ENCODE measurements at places on chromosomes 16 and 17.
A peak's percentile ranks its signal among the peaks of the same experiment; 100 is the strongest.

GRCh38 chr17:47693731-47694580, at the start of gene TBKBP1:
Gene TBKBP1, plus strand, starts transcription at chr17:47694161. Its CDS starts 1,952 bp downstream, at chr17:47696113.
- peak; percentile 69 for DNase-seq

DNA sequence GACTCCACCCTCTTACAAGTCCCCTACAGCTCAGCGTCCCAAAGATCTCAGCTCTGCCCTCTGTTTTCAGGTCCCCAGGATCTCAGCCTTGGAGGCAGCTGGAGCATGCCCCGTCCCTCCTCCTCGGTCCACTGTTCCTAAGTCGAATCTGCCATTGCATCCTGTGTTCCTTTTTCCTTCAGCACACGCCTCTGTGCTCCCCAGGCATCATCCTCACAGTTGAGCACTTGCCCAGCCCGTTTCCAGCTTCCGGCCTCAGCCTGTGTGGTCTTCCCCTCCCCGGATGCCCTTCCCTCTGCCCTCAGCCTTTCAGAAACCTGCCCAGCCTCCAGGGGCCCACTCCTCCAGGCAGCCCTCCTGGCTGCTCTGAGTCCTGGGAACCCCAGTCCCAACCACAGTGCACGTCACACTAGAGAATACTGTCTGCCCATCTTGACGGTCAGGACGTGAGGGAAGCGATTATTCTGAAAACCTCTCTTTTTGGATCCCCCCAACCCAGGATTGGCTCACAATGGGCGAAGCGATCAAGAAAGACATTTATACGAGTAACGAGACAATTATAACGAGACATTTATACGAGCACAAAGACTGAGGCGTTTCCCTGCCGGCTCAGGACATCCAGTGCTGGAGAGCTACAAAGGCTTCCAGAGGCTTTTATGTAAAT, 41.4 kb downstream of the RPH3AL start:
- no peak for DNase-seq

DNA sequence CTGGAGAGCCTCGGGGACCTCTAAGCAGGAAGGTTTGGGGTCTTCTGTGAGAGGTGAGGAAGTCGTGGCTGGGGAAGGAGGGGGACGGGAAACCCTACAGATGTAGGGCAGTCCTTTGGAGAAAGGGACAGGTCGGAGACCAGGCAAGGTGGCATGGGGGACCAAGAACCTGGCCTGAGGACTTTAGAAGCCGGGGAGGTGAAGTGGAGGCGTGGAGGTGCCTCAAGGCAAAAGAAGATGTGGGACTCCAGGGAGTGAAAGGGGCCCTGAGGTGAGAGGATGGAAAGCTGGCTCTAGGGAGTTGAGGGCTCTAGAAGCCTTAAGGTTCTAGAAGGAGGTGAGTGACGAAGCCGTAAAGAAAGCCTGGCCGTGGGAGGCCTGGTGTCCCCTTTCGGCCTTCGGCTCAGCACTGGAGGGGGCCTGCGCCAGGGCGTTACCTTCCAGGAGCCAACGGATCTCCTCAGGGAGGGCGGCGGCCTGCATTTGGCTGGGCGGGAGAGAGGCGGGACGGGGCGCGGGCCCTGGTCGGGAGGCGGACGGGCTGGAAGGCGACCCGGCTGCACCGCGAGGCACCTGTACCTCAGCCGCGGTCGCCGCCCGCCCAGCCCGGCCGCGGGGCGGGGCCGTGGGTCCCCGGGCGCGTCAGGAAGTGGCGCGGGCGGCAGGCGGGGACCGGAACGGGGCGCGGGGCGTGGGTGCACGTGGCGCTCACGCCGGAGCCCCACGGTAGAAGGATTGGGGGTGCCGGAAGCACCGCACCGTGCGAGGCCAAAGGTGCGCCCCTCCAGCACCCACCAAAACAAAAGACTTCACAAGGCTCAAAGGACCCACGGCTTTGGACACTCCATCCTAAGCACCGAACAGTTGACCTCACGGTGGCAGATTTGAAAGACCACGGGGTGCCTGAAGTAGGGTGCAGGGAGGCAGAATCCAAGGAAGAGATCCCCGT, at the start of gene SKAP1:
TSS of gene SKAP1 (minus strand) at position 577 of the 949 bp plus-strand sequence.
- DNase-seq: no peak

- no peak for DNase-seq
These were observed 108.9 kb downstream of the CDH13 start for GRCh38 chr16:82735673-82736091.

GRCh38 chr17:17538417-17539391, 42.5 kb upstream of the RASD1 start:
- DNase-seq: no peak

DNA sequence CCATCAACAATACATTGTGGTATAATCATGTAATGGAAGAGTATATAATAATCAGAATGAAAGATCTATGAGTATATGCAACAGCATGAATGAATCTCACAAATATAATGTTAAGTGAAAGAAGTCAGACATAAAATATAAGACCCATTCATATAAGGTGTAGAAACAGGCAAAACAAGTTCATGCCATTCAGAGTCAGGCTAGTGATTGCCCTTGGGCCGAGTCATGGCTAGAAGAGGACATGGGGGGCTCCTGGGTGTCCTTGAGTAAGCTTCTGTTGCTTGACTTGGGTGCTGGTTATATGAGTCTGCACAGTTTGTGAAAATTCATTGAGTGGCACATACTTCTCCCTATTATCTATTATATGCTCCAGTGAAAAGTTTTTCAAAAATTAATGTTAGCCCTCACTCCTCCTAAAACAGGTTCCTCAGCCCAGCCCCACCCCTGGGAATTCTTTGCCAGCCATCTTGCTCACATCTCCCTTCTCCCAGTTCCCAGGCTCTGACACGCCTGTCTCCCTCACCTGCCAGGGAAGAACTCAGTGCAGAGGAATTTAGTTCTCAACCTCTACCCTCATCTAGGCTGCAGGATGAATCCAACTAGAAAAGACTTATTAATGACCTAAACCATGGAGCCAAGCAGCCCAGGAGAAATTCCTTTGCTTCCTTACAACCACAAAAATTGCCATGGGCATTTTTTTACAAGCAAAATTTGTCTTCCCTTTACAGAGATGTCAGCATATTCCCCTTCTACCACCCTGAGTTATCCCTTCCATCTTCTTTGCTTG, 52.4 kb upstream of the NFAT5 start:
- DNase-seq: peak; percentile 71

DNA sequence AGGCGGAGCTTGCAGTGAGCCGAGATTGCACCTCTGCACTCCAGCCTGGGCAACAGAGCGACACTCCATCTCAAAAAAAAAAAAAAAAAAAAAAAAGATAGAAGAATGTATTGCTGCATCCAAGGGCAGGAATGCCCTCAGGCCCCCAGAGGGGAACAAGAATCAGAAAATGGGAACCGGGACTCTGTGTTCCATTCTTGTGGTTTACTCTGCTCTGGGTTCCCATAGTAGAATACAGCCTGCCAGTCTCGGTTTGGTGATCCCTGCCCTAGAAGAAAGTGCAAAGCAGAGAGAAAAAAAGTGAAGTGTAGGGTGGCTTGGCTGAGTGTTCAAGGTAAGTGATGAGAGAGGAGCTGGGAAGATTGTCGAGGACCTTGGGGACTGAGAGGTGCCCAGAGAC, 27.4 kb upstream of the KDM6B start:
- DNase-seq: no peak

GRCh38 chr16:49472598-49472997, 99.0 kb downstream of the C16orf78 start:
- no peak for DNase-seq
